Activated CD4-positive, CD25-positive, alpha-beta regulatory T cell treated with anti-CD3 and anti-CD28 coated beads, Interleukin-2, amount 50 U/mL, for 24 hours (primary cell): ENCODE measurements at places on chromosomes 1 and 21.
A peak's percentile ranks its signal among the peaks of the same experiment; 100 is the strongest.

- ATAC-seq = no peak
Measured at GRCh38 chr1:223076362-223076761, 66.7 kb downstream of the TLR5 start.

DNA sequence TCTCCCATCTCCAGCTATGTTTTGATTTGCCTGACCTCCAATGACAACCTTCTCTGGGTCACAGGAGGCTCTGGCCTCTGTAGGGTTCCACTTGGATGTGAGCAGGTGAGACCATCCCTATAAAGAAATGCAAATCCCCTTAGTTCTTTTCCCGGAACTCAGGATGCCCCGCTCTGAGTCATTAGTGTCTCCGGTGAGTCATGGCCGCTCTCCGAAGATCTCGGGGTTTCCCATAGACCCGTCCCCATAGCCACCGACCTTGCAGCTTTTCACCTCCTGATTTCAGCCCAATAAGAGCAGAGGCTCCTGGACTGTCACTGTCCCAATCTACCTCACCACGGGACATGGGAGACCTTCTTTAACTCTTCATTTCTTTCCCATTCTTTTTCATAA, 98.2 kb downstream of the PGBD5 start:
- peak; percentile 80 for ATAC-seq

- ATAC-seq = no peak
Measured at GRCh38 chr1:35111106-35111505, 31.9 kb downstream of the ZMYM1 start.

- peak; percentile 51 for ATAC-seq
Measured at GRCh38 chr1:229058111-229058561, 212.8 kb upstream of the RAB4A start.

DNA sequence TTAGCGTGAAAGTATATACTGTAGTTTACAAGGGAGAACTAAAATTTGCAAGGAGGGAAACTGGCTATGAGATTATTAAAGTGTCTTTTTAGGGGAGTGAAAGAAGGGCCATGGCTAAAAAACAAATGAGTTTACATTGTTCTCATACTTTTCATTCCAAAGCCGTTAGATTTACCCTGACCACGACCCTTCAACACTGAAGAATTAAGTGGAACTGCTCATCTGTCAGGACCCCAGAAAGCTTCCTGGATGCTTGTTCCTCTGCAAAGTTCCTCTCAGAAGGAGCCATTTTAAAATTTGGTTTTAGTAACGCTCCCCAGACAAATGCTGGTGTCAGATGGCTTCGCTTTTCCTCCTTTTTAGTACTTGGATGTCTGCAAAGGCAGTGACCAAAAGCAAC, 82.7 kb upstream of the ZBTB18 start:
- ATAC-seq = no peak

DNA sequence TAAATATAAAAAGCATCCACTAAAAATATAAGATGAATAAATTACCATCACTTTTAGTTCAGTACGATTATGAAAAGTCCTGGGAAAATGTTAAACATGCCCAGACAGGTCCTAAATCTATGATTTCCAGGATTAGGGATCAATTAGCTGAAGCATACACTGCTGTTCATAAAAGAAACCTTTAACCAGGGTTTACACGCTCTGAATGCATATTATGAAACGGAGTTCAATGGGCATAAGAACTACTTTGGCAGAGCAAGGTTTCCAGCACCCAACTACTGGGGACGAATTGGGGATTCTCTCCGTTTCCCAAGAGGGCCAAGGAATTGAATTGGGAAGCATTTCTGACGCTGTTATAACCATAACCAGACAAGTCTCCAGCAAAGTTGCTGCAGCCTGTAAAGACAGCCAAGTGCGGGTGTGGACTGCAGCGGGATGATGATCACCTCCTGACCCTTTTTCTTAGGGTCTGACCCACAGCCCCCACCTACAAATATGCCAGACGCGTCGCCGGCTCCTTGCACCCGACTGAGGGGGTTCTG, 1.6 kb downstream of the SLC30A1 start:
- ATAC-seq = no peak

DNA sequence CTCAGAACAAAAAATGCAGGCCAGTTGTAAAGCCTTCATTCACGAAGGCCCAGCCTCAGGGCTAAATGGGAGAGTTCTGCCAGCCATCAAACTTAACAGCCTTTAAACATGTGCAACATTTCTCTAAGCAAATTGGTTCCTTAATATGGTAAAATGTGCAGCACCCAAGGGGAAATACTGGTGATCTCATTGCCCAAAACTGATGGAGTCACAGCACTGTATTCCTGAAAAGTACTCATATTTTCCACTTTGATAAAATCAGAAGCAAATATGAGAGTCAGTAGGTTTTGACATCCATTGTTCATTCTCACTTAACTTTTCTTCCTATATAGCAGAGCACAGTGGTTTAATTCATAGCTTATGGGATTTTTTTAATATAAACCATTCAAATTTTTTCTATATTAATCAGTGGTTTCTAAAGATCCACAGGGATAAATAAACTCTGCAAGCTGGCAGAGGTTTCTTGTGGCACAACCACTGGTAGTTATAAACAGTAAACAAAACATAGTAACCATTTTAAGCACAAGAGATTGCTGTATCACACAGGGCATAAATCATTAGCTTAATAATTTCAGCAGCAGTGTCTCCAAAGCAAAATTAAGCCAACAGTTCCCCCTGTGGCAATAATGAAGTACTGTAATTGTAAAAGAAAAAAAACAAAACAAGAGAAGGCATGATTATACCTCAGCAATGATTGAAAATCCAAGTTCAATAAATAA, 106.9 kb upstream of the LYPLAL1 start:
- no peak for ATAC-seq

GRCh38 chr21:14545906-14546480, at the start of gene SAMSN1:
Gene SAMSN1 (minus strand): TSS chr21:14546315. CDS start chr21:14546261, 54 bp downstream.
- peak; percentile 84 for ATAC-seq

GRCh38 chr1:48808496-48808895, 31.8 kb upstream of the BEND5 start:
- no peak for ATAC-seq

GRCh38 chr1:193727850-193728249, 541.4 kb upstream of the B3GALT2 start:
- no peak for ATAC-seq

DNA sequence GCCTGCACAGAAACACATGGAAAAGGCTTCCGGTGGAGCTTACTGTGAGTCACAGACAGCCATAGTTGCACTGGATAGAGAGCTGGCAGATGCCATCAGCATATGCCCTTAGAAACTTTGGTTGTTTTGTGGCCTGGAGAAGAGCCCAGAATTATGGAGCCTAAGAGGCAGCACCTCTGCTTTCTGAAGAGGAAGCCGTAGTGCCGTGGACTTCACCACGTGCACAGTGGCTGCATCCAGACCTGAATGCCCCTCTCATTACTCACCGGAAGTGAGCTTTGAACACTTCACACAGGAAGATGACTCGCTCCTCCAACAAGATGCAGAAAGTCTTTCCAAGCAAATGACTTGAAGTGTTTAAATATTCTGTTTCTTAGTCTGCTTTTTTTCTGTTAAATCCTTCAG, 28.4 kb downstream of the JUN start:
- ATAC-seq = peak; percentile 97

- ATAC-seq = no peak
Measured at GRCh38 chr1:50705699-50706098, 254.4 kb downstream of the FAF1 start.

DNA sequence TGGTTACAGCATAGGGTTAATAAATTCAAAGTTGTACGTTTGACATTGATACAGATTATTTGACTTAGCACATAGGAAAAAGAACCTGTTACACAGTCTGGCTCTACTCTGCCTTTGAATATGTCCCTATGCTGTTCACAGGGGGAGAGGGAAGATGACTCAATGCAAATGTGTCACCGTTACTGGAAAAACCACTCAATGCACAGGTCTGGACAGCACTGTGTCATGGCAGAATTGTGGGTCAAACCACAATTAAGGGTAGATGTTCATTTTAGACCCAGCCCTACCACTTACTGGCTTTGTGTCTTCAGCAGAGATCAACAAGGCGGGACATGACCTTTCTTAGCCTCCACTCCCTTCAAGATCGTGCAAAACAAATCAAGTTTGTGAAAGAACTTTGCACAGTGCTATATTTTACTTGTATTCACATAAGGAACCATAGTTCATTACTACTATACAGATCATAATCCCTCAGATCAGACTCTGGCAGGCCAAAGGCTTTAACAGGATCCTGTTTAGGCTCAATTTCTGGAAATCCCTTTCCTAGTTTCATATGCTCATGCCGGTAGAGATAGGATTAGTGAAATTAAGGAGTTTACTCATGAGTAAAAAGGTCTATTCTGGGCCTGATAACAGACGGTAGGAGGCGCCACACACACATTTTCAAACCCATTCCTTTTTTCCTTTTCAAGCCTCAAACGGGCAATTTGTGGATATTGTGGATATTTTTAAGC, 22.1 kb downstream of the EIF2D start:
- peak; percentile 96 for ATAC-seq

GRCh38 chr1:21383785-21384401, 56.0 kb upstream of the NBPF3 start:
- ATAC-seq = no peak

DNA sequence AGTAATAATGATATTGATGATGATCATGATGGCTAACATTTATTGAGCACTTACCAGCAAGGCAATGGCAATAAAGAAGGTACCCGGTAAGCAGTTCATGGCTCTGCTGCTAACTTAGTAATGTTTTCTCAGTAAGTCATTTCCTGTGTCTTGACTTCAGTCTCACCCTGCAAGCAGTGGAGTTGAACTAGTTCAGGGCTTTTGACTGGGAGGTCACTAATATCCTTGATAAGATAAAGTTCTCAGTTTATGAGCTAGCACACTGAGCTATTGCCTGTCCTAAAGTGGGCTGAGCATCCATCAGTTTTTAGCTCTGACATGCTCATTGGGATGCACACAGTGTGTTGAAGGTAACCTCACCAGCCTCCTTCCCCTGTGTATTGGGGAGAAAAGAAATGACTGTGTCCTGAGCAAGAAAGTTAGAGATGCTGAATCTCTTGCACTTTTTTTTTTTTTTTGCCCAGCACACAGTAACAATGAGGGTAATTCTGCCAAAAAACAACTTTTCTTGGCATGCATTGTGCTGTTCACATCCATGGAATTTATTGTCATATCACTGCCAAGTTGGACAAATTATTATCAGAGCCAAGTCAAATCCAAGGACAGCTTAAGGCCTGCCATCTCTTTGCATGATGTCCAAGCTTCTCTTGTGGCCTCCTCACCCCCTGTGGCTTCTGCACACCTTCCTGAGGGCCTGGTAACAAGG, 55.5 kb upstream of the GADD45A start:
- no peak for ATAC-seq

DNA sequence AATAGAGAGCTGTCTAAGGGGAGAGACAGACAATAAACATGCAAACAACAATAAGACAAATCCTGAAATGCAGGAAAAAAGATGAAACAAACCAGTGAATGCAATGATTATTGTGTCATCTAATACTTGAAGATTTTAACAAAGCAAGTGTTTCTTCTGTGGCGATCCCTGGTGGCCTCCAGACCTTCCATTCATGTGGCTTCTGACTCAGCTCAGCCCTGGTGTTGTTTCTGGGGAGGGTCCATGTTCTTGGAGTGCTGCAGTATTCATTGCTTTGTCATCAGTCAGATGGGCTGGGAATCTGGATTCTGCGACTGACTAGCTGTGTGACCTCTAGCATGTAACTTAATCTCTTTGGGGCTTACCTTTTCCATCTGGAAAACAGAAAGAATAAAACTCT, 1.5 kb upstream of the C2CD4D start:
- ATAC-seq = no peak

DNA sequence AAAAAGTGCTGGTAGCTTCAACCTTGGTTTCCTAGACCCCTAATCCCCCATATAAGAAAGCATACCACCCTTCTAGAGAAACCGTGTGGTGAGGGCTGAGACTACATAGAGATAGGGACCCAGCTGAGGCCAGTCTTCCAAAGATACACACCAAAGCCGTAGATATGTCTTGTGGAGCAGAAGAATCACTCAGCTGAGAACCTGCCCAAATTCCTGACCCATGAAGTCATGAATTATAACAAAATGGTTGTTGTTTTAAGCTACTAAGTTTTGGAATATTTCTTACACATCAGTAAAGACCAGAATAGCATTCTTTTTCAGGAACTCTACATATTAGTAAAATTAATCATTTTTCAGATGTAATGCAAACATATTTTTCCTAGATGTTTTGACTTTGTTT, 3.3 kb upstream of the SNRPE start:
- no peak for ATAC-seq

DNA sequence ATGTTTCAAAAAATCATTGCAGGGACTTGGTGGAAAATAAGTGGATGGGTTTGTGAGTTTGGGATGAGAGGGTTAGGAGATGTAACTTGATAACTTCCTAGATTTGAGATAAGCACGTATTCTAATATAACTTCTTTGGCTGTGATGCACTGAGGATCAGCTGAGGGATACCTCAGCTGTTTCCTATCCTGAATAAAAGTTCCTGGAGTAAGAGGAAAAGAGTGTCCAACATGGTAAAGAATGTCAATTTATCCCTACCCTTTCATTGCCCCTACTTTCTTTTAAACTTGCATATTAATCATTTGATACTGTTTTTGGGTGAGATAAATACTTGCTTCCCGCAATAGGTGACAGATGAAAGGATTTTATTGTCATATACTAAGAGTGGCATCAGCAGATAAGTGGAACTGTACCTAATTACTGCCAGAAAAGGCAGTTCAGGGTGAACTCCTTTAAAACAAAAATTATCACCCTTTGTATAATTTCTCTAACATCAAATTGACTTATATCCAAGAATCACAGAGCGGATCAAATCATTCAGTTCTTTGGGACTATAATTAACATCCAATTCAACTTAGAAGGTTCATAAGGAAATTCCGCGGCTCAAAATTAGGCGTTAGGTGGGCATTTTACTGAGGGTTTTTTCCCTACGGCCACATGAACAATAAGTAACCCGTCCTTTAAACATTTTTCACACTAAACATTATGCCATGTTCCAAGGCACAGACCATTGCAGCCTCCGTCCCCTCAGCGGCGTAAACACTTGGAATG, 1.4 kb upstream of the SUCO start:
- no peak for ATAC-seq

DNA sequence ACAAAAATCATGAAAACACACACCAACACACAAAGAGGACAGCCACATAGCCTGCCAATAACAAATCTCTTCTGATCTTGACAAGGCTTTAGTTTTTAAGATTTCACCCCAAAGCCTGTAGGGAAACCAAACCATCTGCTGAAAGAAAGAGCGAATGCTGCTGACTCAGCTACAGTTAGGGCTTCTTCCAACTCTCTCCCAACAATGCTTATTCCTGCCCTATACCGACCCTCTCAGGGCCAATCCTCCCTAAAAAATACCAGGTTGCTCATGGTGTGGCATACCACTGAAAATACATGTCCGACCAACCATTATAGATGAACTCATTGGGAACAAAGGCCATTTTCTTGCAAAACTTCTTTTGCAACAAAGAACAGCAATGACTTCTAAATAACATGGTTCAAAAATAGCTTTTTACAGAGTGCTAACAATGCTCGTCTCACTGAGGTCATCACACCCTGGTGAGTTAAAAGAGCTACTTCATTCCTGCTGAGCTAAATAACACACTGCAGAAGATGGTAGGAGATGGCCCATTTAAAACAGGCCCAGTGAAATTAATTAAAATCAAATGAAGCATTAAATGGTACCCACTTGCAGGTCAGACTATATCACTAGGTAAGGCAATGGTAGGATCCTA, 86.1 kb downstream of the KIAA0319L start:
- ATAC-seq = no peak

- peak; percentile 64 for ATAC-seq
Measured at GRCh38 chr1:24540051-24540905, 15.6 kb upstream of the NCMAP start.
